ENCODE measurements at places on chromosomes 4 and X.
A peak's percentile ranks its signal among the peaks of the same experiment; 100 is the strongest.

- no peak for DNase-seq
Measured at GRCh38 chr4:73252001-73252400, 6.6 kb downstream of the ANKRD17 start.

DNA sequence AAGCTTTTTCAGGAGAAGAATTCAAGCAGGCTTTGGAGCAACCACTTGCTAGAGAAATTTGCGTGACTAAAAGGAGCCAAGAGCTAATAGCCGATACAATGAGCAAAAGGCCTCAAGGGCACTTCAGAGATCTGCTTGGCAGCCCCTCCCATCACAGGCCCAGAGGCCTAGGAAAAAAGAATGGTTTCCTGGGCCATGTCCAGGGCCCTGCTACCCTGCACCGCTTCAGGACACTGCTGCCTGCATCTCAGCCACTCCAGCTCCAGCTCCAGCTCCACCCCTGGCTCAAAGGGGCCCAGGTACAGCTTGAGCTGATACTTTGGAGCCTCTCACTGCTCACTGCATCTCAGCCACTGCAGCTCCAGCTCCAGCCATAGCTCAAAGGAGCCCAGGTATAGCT, 98.9 kb downstream of the FAM13A start:
- no peak for DNase-seq

- DNase-seq = no peak
Measured at GRCh38 chr4:15848191-15848842, 70.2 kb downstream of the CD38 start.

GRCh38 chr4:2792711-2793585, at the start of gene SH3BP2:
TSS of gene SH3BP2 (plus strand) at chr4:2793085. CDS start at chr4:2820618, 27,533 bp downstream.
- DNase-seq = no peak

DNA sequence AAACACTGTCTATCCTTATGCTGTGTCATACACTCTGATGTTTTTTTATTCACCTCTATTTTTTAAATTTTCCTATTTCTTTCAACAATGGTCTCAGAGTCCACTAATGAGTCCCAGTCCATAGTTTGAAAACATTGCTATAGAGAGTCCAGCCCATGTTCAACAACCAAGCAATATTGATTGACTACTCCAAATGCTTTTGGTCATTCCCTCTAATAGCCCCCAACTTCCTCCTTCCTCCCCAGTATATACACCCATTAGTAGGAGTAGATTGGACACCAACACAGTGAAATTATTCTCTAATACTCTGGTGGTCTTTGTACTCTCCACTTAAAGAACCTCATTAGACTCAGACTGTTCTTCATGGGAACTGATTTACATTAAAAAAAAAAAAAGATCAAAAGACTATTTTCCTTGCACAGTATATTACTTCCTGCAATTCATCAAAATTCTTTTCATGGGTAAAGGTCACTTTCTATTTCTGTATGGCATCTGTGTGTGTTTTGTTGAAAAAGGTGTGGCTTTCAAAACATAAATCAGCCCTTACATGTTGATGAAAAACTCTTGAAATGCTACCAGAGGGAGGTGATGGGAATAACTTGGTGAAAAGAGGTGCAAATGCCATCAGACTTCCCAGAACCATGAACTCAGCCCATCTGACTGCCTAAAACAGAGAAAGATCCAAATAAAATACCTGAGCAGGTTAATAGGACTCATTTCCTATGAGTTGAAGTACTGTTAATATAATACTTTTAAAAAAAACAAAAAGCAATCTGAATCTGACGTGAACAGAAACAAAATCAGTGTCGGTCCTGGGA, 250.3 kb upstream of the KLF3 start:
- no peak for DNase-seq

DNA sequence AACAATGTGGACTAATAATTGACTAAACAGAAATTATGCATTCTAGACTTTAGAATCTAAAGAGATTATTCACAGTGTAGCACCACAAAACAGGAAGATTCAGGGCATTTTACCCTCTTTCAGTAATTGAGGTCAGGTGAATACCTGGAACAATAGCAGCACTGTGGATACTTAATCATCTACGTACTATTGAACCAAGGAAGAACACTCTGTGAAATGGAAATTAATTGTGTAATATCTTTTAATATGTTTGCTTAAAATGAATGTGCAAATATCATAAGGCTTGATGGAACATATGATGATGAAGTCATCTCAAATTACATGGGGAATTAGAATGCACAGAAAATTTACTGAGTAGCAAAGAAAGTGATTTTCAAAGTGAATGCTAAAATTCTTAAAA, 68.5 kb upstream of the MAP9 start:
- no peak for DNase-seq

- no peak for DNase-seq
Measured at GRCh38 chr4:42112846-42113245, 39.6 kb downstream of the BEND4 start.

DNA sequence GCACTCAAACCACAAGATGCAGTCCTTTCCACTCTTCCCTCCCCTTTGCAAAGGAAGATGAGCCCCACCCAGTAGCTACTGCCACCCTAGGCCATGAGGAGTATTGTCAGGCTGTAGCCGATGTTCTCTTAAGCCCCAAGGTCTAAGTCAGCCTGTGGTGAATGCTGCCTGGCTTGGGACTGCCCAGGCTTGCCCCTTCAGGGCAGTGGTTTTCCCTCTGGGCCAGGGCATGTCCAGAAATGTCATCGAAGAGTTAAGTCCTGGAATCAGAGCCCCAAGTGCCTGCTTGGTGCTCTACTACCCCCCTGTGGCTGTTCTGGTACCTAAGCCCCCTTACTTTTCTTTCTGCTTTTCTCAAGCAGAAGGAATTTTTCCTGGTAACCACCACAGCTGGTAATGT, 11.8 kb upstream of the PGK1 start:
- no peak for DNase-seq

GRCh38 chr4:179585761-179586160, 2143.5 kb upstream of the AGA start:
- DNase-seq = no peak

GRCh38 chrX:135384161-135384836, 37.4 kb upstream of the SMIM10L2A start:
- DNase-seq = peak; percentile 11

GRCh38 chr4:16489226-16489625, 263.0 kb upstream of the TAPT1 start:
- DNase-seq = no peak

GRCh38 chr4:8556341-8557150, 23.6 kb upstream of the GPR78 start:
- DNase-seq = no peak

DNA sequence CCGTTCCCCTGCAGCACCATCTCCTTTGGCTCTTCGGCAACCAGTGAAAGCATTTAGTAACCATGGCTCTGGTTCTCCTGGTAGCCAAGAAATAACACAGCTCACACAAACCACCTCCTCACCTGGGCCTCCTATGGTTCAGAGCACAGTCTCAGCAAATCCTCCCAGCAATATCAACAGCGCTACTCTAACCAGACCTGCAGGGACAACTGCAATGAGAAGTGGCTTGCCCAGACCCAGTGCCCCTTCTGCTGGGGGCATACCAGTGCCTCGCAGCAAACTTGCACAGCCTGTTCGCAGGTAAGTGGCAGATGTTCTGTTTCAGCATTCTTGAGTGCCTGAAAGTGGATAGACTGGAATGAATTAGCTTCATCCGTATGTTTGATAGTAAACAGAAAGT, 63.0 kb upstream of the SLC10A4 start:
- DNase-seq = no peak

GRCh38 chr4:147586637-147587036, 30.6 kb upstream of the TMEM184C start:
- DNase-seq = no peak

GRCh38 chr4:176778063-176778462, 14.7 kb downstream of the VEGFC start:
- no peak for DNase-seq

GRCh38 chr4:6200922-6201362, 593 bp upstream of the JAKMIP1 start:
- no peak for DNase-seq

GRCh38 chr4:92368653-92369052, 64.9 kb downstream of the GRID2 start:
- DNase-seq = no peak

GRCh38 chrX:130772105-130772775, 130.8 kb downstream of the ENOX2 start:
- DNase-seq = no peak

DNA sequence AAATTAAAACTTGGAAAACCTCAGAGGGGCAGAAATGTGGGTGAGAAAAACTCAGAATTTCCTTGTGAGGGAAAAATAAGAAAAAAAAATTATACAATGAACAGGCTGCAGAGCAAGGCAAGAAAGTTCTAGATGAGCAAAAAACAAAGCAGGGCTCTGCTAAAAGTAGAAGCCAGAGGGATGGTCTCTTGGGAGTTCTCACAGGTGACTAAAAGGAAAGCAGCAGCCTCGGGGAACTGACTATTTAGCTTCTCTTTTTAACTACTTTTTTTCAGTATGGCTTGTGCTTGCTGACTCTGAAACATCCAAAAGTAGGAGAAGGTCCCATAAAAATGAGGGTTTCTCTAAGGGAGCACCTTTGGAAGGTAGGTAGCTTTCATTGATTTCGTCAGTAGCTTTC, 36.4 kb downstream of the PCDH19 start:
- DNase-seq = no peak

DNA sequence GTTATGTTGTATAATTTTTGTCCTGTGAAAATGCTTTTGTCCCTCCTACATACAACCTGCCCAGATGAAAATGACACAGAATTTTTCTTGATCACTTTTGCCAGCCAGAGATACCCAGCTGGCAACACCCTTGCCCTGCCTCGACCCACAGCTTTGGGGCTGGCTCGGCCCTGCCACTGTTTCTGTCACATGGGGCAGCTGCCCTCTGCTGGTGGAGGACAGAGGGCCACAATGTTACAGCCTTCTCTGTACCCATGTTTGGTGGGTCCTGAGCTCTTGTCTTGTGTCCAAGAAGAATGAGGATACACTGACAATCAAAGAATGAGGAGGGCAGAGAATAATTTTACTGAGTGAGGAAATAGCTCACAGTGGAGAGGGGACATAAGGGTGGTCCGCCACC, 31.1 kb downstream of the BMP15 start:
- DNase-seq = no peak

DNA sequence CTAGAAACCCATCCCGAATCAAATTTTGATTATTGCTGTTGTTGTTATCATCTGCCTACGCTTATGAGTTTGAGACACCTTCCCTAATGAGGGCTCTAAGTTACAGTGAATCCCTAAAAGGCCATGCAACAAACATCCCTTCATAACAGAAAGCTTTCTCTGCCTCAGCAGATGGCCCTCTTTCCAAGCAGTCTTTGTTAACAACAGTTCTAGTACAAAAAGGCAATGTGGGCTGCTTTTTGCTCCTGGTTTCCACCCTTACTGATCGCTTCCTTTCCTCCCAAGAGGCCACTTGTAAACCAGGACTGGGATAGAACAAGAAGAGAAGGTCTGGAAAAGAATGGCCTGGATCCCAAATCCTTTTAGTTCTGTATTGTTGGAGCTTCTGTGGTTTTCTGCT, 24.2 kb downstream of the GPC4 start:
- DNase-seq = no peak

DNA sequence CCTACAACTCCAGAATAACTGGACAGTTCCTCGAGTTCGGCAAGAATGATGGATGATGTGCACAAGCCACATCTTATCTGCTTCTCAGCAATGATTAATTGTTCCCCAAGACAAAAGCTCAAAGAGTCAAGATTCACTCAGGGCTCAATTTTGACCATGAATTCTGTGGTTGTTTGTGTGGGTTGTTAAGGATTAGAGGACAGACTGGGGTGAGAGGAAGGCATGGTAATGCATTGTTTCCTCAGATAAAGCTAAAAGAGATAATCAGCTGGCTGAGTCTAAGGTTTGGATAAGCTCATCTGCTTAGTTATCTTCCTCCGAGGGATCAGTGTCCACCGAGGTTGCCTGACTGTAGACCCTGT, 161.0 kb downstream of the CPEB2 start:
- no peak for DNase-seq

DNA sequence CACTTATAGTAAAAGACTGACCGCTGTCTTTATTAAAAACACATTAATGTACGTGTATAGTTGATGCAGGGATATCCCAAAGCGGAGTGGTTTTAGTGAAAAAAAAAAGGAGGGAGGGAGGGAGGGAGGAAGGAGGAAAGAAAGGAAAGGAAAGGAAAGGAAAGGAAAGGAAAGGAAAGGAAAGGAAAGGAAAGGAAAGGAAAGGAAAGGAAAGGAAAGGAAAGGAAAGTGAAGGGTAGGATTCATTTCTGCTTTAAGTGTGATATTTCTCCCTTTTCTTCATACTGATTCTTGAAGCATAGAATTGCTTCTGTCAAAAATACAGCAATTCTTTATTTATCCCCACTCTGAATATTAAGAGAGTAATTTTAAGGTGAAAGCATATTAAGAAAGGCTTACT, 504.9 kb downstream of the PPP4R3C start:
- no peak for DNase-seq

DNA sequence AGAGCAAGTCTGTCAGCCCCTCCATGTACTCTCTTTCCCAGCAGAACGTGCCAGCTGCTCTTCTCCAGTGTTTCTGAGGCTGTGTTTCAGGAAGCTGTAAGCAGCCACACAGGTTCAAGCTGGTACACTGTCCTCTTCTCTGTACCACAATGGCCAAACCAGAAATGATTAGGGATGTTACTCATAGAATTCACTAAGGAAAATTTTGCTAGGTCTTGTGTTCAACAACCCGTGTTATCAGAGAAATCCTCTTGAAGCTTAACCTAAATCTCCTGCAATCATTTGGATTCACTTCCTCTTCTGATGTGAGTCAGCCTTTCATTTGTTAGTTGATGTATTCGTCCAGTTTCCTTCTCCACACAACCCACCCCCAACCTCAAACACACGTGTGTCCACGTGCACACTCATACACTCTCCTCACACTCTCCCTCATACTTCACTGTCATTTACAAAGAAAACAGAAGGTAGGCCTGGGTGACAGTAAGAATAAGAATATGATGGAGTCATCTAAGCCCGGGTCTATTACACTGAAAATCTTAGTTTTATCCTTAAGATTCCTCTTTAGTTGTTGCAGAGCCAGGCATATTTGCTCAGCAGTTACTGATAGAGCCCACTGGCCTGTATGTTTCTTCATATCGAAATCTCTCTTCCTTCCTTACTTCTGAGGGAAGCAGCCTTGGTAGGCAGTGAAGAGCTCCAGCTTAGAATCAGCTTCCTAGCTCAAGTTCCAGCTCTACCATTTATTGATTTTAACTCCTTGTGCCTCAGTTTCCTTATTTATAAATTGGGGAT, 63.4 kb downstream of the DCUN1D4 start:
- DNase-seq = no peak

GRCh38 chrX:83997781-83998180, 136.8 kb downstream of the CYLC1 start:
- DNase-seq = no peak

- DNase-seq = no peak
Measured at GRCh38 chr4:110622841-110623717, at the start of gene PITX2. TSS of gene PITX2 (minus strand) at chr4:110623077. CDS start at chr4:110622460, 617 bp downstream.

GRCh38 chr4:112604589-112604988, 32.1 kb downstream of the ZGRF1 start:
- peak; percentile 5 for DNase-seq

DNA sequence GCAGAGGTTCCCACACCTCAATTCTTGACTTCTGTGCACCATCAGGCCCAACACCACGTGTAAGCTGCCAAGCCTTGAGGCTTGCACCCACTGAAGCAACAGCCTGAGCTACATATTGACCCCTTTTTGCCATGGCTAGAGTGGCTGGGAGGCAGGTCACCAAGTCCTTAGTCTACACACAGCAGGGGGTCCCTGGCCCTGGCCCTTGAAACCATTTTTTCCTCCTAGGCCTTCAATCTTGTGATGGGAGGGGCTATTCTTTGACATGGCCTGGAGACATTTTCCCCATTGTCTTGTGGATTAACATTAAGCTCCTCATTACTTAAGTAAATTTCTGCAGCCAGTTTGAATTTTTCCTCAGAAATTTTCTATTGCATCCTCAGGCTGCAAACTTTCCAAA, 336.6 kb downstream of the IL15 start:
- no peak for DNase-seq

All from stimulated activated CD4-positive, alpha-beta T cell treated with anti-CD3 and anti-CD28 coated beads, Interleukin-2, amount 100 ng/mL, for 4 hours (primary cell).